Thoracic aorta (tissue), 2 donors: ENCODE measurements at places on chromosomes 1 and 21. TPM values are rescaled to one million over a fixed set of nuclear protein-coding genes. Genes with fewer than 3 reads are reported as not detected.
A peak's percentile ranks its signal among the peaks of the same experiment; 100 is the strongest.

PGLYRP4 gene
- not detected for total RNA-seq

SLC5A3 gene
- 35.2 TPM for total RNA-seq

ISG15 gene
- total RNA-seq: 31.5 TPM

HRNR gene
- total RNA-seq: not detected

ETS2 gene
- 120 TPM for total RNA-seq

ACTL8 gene
- not detected for total RNA-seq

SLAMF7 gene
- 2.7 TPM for total RNA-seq

ZYG11B gene
- 41.6 TPM for total RNA-seq

ACTA1 gene
- total RNA-seq: 0.99 TPM

UBE2U gene
- not detected for total RNA-seq

ABCD3 gene
- total RNA-seq: 14.0 TPM

ADAM30 gene
- total RNA-seq: not detected

OR2L13 gene
- total RNA-seq: not detected

- peaks cover 12% of the 10 kb centered on the region for H3K4me1 ChIP-seq
- H3K36me3 ChIP-seq: no peaks in the 10 kb centered on the region
- no peak for DNase-seq
- no peaks in the 10 kb centered on the region for H3K27me3 ChIP-seq
- H3K4me3 ChIP-seq: no peak overlapping the region
- H3K27ac ChIP-seq: no peak overlapping the region
Observed at GRCh38 chr1:200414657-200415056, 4.8 kb upstream of the ZNF281 start.

DNA sequence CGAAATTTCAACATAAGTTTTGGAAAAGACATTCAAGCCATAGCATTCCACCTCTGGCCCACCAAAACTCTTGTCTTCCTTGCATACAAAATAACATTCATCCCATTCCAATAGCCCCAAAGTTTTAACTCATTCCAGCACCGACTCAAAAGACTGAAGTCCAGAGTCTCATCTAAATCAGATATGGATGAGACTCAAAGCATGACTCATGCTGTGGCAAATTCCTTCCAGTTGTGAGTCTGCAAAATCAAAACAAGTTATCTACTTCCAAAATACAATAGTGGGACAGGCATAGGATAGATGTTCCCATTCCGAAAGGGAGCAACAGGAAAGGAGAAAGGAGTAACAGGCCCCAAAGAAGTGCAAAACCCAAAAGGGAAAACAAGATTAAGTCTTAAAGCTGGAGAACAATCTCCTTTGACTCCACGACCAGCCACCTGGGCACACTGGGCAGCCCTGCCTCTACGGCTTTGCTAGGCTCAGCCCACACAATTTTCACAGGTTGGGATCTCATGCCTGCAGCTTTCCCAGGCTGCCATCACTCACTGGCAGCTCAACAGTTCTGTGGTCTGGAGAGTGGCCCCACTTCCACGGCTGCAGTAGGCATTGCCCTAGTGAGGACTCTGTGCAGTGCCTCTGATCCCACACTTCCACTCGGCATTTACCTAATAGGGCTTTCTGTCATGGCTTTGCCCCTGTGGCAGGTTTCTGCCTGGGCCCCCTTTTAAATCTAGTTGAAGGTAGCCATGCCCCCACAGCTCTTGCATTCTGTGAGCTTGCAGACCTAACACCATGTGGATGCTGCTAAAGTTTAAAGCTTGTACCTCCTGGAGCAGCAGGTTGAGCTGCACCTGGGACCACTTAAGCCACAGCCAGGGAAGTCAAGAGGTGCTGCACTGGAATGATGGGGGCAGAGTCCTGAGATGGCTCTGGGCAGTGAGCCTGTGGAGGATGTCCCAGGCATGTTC lies 51.0 kb downstream of the RUNX3 start:
- no peaks in the 10 kb centered on the region for H3K27me3 ChIP-seq
- H3K4me3 ChIP-seq: no peak overlapping the region
- no peaks in the 10 kb centered on the region for H3K4me1 ChIP-seq
- DNase-seq: no peak
- no peak overlapping the region for H3K27ac ChIP-seq

DNA sequence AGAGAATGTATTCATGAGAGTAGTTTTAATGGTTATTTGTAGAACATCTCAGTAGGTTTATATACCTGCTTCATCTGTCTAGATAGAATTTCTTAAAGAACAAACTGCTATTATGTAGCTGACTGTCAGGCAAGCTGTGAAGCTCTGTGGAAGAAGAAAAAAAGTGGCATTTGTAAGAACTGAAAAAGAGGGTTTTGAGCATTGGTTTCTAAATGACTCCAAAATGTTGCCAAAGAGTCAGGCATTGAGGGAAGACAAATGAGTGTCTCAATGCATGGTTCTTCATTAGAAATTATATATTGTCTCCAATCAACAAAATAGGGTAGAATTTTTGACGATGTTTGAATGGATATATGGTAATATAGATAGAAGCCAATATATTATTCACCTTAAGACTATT lies 1276.1 kb downstream of the KCNT2 start:
- H3K27ac ChIP-seq: no peak overlapping the region
- no peaks in the 10 kb centered on the region for H3K4me1 ChIP-seq
- no peak overlapping the region for H3K4me3 ChIP-seq
- H3K27me3 ChIP-seq: no peaks in the 10 kb centered on the region
- DNase-seq: no peak

GRCh38 chr1:172581779-172582178 lies 48.8 kb downstream of the SUCO start:
- DNase-seq: no peak
- H3K4me3 ChIP-seq: no peak overlapping the region
- no peak overlapping the region for H3K27ac ChIP-seq

GRCh38 chr21:45326169-45326851 lies 38.6 kb upstream of the POFUT2 start:
- no peaks in the 10 kb centered on the region for H3K36me3 ChIP-seq
- H3K4me1 ChIP-seq: peaks cover 18% of the 10 kb centered on the region
- peak overlapping the region; percentile 20 for H3K27ac ChIP-seq
- H3K4me3 ChIP-seq: no peak overlapping the region
- DNase-seq: no peak
- H3K27me3 ChIP-seq: no peaks in the 10 kb centered on the region

- H3K4me1 ChIP-seq: peaks cover 25% of the 10 kb centered on the region
- peaks cover 62% of the 10 kb centered on the region for H3K36me3 ChIP-seq
- H3K27me3 ChIP-seq: no peaks in the 10 kb centered on the region
Observed at GRCh38 chr1:21241771-21242581, 48.3 kb downstream of the ECE1 start.

GRCh38 chr1:17683598-17683997 lies 71.5 kb upstream of the ACTL8 start:
- DNase-seq: no peak
- H3K27me3 ChIP-seq: no peaks in the 10 kb centered on the region
- H3K4me1 ChIP-seq: no peaks in the 10 kb centered on the region
- H3K27ac ChIP-seq: no peak overlapping the region
- H3K36me3 ChIP-seq: peaks cover 41% of the 10 kb centered on the region

DNA sequence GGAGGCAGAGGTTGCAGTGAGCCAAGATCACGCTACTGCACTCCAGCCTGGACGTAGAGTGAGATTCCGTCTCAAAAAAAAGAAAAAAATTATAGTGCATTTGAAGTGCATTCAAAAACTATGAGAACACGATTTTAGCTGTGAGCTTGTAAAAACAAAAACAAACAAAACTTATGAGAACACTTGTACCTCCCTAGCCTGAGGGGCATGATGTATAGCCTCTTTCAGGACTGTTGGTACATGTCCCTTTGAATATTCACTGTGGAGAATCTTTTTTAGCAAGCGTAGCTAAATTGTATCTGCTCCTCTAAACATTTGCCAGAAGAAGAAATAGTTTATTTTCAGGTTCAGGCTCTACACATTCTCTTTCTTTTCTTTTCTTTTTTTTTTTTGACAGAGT lies 9.5 kb upstream of the DEGS1 start:
- peaks cover 4% of the 10 kb centered on the region for H3K4me1 ChIP-seq
- no peaks in the 10 kb centered on the region for H3K27me3 ChIP-seq
- no peak overlapping the region for H3K27ac ChIP-seq
- DNase-seq: no peak
- H3K4me3 ChIP-seq: no peak overlapping the region

- no peaks in the 10 kb centered on the region for H3K27me3 ChIP-seq
- H3K27ac ChIP-seq: peak overlapping the region; percentile 29
- H3K4me1 ChIP-seq: peaks cover 66% of the 10 kb centered on the region
- no peak overlapping the region for H3K4me3 ChIP-seq
Observed at GRCh38 chr1:59156051-59156450, 140.8 kb upstream of the FGGY start.

GRCh38 chr1:205240118-205240517 lies 12.4 kb downstream of the TMCC2 start:
- H3K27ac ChIP-seq: no peak overlapping the region
- H3K36me3 ChIP-seq: peaks cover 9% of the 10 kb centered on the region
- no peak overlapping the region for H3K4me3 ChIP-seq
- no peak for DNase-seq
- peaks cover 5% of the 10 kb centered on the region for H3K4me1 ChIP-seq

DNA sequence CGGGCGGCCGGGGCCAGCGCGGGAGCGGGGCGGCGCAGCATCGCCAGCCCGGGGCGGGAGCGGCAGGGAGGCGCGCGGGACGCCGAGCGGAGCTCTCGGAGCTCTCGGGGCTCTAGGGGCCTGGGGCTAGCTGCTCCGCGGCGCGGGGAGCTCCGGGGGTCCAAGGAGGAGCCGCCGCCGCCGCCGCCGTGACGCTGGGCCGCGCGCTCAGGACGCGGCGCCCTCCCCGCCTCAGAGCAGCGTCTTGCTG lies 147 bp downstream of the CLSTN1 start:
- H3K36me3 ChIP-seq: no peaks in the 10 kb centered on the region
- H3K27ac ChIP-seq: peak overlapping the region; percentile 64
- peak overlapping the region; percentile 90 for H3K4me3 ChIP-seq
- H3K4me1 ChIP-seq: peaks cover 19% of the 10 kb centered on the region
- DNase-seq: no peak
- no peaks in the 10 kb centered on the region for H3K27me3 ChIP-seq

- no peak overlapping the region for H3K27ac ChIP-seq
- H3K4me1 ChIP-seq: no peaks in the 10 kb centered on the region
- H3K27me3 ChIP-seq: no peaks in the 10 kb centered on the region
Observed at GRCh38 chr1:24526940-24527542, 24.4 kb downstream of the RCAN3 start.

DNA sequence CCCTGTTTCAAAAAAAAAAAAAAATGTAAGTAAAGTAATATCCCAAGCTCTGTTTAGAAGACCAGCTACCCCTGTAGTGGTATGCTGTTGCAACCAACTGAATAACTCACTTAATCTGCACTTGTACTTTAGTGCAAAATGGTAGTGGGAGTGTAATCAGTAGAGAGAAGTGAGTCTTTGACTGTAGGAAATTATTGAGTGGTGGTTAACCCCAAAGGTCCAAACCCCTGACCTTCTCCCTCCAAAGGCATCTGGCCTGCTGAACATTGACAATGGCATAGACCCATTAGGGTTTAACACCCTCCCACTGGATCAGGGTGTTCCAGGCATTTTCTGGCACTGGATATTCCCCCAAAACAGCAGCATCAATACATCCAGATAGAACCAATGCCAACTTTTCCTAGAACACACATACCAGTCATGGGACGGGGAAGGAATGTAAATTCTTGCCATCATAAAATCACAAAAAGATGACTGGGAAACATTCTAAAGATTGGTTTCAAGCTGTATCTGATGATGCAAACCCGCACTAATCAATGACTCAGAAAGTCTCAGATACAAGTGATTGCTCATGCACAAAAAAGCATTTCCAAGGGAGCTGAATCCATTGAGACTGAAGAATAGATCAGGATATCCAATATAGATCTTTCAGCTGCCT lies 110.3 kb downstream of the MRPL39 start:
- no peak for DNase-seq
- H3K36me3 ChIP-seq: no peaks in the 10 kb centered on the region
- no peak overlapping the region for H3K4me3 ChIP-seq
- no peak overlapping the region for H3K27ac ChIP-seq
- H3K27me3 ChIP-seq: no peaks in the 10 kb centered on the region

DNA sequence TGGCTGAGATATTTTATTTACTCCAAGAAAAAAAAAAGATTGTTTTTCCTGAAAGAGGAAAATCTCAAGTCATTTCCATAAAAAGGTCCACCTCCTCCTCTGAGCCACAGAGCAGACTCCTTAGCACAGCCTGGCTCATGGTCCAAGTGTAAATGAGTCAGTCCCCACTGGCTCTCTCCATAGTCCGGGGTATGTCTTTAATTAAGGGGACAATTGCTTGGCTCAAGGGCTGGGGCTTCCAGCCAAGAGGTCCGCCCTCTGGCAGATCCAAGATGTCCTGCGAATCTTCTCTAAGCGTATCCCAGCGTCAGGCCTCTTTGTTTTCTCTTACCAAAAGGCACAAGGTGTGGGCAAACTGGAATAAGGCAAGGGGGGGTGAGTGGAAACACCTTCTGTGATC lies 33.3 kb downstream of the FOXD2 start:
- H3K27me3 ChIP-seq: no peaks in the 10 kb centered on the region
- no peaks in the 10 kb centered on the region for H3K4me1 ChIP-seq
- H3K36me3 ChIP-seq: no peaks in the 10 kb centered on the region
- no peak overlapping the region for H3K4me3 ChIP-seq
- DNase-seq: no peak
- no peak overlapping the region for H3K27ac ChIP-seq

DNA sequence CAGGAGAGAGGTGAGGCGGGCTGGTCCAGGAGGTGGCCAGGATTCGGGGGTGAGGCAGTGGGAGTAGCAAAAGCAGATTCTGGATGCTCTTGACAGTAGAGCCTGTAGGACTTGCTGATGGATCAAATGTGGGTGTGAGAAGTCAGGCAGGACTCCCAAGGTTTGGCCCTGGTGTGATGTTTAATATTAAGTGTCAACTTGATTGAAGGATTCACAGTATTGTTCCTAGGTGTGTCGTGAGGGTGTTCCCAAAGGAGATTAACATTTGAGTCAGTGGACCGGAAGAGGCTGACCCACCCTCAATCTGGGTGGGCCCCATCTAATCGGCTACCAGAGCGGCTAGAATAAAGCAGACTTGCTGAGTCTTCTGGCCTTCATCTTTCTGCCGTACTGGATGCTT lies 6.8 kb upstream of the RAB4A start:
- no peaks in the 10 kb centered on the region for H3K36me3 ChIP-seq
- H3K27me3 ChIP-seq: no peaks in the 10 kb centered on the region
- no peak overlapping the region for H3K27ac ChIP-seq

- no peaks in the 10 kb centered on the region for H3K36me3 ChIP-seq
- peaks cover 26% of the 10 kb centered on the region for H3K4me1 ChIP-seq
- no peak for DNase-seq
- H3K4me3 ChIP-seq: peak overlapping the region; percentile 84
- no peaks in the 10 kb centered on the region for H3K27me3 ChIP-seq
Observed at GRCh38 chr21:34615487-34615814, 538 bp upstream of the RCAN1 start.

DNA sequence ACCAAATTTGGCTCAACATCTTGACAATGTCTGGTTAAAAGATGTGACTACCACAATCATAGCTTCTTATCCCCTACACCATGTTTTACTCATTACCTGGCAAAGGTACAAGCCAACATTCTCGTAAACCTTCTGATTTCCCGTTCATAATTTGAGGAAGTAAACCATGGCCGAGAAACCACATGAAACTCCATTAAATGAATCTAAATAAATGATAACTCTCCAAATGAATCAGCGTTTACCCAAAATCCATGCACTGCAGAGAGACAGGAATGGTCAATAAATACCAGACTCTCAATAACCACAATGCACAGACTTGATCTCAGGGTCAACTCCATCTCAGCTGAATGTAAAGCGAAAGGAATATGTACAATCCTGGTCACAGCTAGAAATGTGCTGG lies 125.2 kb downstream of the TYW3 start:
- no peaks in the 10 kb centered on the region for H3K4me1 ChIP-seq
- DNase-seq: no peak
- H3K27me3 ChIP-seq: no peaks in the 10 kb centered on the region
- H3K36me3 ChIP-seq: no peaks in the 10 kb centered on the region
